CD4-positive, alpha-beta T cell treated with Interleukin-2 at 100 ng/mL for 4 hours (primary cell): ENCODE measurements at places on chromosomes 6 and 20.

GRCh38 chr20:24672886-24673677, 203.7 kb downstream of the SYNDIG1 start:
- no peak for DNase-seq

DNA sequence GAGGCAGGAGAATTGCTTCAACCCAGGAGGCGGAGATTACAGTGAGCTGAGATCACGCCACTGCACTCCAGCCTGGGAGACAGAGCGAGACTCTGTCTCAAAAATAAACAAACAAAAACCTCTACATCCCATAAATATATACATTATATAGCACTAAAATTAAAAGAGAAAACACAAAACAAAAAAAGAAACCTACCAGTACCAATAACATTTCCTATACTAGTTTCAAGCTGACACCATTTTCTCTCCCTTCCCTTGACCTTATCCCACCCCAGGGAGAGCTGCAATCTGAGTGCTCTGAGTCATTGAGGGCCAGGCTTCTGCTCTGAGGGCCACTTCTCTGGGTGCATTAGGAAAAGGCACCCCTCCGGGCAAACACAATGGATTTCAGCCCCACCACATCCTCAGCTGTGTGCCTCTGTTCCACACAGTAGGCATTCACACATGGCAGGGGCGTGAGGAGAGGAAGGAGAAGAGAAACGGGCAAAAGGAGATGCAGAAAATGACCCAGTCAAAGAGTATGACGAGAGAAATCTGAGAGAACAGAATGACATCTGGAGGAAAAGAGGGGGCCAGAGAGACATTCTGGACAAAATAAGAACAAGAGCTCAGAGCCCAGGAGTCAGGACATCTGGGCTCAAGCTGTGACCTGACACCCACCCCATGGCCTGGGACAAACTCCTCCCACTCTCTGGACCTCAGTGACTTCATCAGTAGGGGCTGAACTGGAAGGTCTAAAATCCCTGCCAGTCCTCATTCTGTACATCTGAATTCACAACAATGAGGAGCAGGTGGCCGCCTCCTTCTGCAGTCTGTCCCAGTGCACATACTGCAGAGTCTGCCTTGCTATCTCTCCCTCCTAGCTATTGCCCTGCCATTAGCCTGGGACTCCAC, 18.2 kb downstream of the TRIM26 start:
- DNase-seq: no peak

- DNase-seq: no peak
Measured at GRCh38 chr6:13559968-13560650, 14.3 kb upstream of the SIRT5 start.

DNA sequence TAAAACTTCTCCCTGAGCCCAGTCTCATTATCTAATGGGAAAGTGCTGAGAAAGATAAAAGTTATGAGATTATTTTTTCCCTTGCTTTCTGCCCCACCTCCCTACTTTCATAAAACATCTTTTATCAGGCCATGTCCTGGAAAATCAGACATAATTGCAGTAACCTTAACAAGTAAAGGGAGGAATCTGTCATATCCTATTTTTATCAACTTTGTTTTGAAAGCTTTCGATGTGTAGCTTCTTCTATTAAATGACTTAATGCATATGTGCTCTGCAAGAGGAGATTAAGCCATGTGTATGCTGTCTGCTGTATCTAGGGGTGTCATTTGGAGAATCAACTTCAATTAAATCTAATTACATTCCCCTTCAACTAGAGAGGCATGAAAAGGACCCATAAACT, 408.9 kb downstream of the CBLN4 start:
- no peak for DNase-seq

- DNase-seq: no peak
Measured at GRCh38 chr6:126516411-126516810, 176.5 kb downstream of the CENPW start.

DNA sequence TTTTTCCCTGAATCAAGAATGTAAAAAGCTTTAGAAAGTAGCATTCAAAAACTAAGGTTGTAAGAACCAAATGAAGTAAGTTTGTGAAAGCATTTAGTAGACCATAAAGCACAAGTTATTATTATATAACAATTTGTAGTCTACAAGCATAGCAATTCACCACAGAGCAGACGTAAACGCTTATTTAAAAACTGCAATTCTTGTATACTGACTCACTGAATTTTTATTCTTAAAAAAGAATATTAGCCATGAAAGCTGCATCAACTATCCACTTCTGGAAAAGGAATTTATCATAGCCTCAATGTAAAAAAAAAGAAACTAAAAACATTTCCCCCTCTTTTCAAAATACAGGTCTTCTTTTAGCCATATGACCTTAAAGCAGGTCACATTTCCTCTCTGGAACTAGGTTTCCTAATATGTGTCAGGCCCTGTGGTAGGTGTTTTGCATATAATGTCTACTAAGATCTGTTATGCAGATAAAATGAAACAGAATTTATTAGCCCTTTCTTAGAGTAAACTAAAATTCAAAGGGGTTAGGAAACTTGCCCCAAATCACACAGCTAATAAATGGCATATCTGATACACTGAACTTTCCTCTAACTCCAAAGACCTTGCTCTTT, 2.1 kb downstream of the MAP3K7 start:
- DNase-seq: no peak

DNA sequence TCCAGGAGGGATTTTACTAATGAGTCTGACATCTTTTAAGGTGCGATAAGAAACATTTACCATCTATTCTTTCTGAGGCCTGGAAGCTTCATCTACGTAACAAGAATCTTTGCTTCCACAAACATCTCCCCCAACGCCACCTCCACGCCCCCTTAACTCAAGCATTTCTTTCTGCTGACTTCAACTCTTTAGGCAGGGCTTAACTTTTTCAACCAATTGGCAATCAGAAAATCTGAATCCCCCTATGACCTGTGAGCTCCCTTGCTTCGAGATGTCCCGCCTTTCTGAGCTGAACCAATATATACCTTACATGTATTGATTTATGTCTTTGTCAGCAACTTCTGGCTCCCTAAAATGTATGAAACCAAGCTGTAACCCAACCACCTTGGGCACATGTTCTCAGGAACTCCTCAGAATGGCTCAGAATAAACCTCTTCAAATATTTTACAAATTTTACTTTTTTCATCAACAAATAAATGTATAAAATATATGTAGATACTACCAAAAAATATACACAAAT, 11.5 kb downstream of the OR2H2 start:
- no peak for DNase-seq
